ENCODE measurements at places on chromosomes 6 and 20.

GRCh38 chr20:63895952-63896263 lies 982 bp downstream of the DNAJC5 start:
- no peak for DNase-seq

DNA sequence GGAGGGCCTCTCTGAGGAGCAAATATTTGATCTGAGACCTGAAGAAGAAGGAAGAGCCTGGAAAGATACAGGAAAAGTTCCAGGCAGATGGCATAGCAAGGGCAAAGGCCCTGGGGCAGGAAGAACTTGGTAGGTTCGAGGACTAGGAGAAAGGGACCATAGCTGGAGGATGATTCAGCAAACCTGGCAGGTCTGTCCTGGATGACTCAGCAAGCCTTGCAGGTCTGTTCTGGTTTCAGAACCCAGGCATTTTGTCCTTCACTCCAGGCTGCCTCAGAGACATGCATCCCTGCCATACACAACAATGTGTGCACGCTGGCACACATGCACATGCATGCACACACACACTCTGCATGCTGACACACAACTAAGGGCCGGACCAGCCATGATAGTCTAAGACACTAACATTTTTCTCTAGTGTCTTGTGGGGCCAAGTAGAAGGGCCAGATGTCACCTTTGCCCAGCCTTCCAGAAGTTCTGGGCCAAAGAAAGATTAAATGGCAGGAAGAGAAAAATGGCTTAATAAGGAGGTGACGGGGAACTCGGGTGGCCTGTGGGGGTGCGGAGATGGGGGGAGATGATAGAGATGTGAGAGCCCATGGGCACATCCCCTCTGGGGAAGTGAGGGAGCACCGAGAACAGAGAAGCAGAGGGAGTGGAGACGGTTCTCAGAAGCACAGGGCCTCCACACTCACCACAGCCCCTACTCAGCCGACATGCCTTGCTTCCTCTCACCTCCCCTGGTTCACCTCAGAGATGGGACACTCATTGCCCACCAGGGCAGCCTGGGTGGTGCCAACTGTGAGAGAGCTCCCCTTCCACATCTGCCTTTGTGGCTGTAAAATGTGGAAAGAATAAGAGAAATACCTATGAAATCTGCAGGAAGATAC lies 15.4 kb upstream of the TRIB3 start:
- no peak for DNase-seq

DNA sequence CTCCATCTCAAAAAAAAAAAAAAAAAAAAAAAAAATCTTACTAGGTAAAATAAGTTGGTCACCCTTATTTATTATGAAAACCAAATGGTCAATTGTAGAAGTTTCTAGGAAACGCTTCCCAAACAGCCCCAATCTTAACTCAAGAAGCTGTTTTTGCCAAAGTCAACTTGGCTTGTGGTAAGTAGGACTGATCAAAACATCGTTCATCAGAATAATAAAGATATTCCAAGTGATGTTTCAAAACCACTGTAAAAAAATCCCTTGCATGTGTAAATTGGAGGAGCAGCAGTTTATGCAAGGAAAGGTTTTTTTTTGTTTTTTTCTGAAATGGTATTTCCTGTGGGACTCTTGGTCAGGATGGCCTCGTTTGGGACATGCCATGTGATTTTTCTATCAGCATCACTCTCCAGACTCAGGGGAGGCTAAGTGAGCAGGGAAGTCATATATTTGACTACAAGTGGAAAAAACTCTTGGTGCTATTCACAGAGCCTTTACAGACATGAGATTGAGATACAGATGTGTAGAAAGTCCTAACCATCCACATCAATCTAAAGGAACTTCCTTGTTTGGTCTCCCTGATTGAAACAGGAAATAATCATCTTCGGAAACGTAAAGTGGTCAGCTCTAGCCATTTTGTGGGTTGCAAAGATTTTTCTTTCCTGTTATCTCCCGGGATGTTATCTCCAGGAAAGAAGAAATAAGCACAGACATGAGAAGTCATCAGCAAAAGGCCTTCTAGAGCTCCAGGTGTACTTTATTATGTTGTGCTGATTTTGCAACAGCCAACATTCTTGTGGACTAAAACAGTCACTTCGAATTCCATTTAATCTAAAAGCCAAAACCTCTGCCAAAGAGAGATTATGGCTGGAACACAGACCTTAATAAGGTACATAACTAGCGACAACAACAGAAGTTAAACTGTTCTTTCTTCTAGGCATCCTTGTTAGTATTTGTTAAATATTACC lies 177.8 kb downstream of the EDN1 start:
- DNase-seq = no peak

DNA sequence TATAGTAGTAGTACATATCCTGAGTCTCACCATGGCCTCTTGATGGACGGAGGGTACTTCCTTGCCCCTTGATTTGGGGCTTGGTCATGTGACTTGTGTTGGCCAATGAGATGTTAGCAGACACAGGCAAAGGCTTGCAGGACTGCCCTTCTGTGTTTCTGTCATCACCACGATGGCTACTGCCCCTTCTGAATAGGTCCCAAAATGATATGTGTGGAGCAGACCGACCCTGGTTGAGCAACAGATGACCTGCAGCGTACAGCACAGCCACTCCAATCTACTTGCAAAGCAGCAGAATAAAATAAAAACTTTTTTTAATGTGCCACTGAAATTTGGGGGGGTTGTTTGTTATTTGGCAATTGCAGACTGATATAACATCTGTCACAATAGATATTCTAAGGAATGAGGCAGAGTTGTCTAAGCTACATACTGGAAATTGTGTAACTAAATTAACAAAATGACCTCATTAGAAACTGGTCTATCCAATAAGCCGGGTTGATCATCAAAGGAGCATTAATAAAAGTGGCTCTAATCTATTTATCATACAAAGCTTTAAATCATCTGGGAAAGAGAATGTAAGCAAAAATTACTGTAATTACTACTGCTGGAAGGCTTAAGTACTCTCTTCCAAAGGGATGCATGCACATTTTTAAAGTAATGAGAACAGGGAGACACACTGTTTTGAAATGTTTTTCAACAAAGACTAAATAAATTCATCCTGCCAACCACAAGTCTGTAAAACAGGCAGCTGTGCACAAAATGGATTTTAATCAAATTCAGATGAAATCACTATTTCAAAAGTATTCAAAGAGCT lies 209.5 kb downstream of the KIF16B start:
- DNase-seq = no peak
